CD4-positive, alpha-beta T cell treated with Interleukin-12 subunit alpha and Interleukin-12 subunit beta, for 1 hour (primary cell): ENCODE measurements at places on chromosomes 3 and 15.

DNA sequence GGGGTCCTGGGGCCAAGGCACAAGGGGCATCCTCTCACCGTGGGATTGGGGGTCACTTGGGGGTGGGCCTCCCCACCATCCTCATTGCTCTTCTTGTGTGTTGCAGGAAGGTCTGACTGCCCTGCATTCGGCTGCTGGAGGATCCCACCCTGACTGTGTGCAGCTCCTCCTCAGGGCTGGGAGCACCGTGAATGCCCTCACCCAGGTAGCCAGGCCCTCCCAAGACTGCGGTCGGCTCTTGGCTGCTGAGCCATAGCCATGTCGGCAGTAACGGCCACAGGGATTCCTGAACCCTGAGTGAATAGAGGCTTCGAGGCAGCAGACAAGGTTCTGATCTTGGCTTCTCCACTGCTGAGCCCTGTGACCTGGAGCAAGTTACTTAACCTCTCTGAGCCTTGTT is 19.7 kb downstream of the ANKDD1A start:
- no peak for DNase-seq

DNA sequence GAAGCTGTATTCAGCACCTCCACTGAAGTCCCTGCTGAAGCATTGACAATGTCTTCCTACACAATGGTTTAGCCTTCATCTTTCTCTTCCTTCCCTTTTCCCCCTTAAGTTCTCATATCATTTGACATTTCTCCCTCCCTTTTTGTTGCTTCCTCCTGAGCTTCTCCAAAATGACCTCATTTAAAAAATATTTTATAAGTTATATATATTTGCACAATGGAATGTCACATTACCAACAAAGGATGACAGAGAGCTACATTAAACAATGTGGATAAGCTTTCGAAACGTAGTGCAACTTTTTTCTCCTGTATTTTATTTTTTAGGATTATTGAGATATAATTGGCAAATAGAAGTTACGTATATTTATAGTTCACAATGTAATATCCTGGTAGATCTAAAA is 13.2 kb upstream of the DLG1 start:
- no peak for DNase-seq

DNA sequence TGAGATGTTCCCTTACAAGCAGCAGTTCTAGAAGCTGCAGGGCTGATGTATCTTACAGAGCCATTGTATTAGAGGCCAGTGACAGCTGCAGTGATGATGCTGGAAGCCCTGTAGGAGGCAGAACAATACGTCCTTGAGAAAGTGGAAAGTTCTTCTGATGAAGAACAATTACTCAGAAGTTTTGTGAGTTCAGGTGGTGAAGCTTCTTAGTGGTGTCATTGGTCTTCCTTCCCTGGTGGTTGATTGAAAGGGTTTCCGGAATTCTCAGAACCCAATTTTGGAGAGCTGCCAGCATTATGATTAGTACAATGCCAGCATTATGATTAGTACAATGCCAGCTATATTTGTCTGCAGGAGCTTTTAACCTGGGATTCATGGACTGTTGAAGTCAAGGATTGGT is 356.4 kb downstream of the MFSD1 start:
- no peak for DNase-seq

GRCh38 chr3:27553886-27554540 is 69.8 kb upstream of the SLC4A7 start:
- DNase-seq = no peak

- no peak for DNase-seq
Measured at GRCh38 chr3:144085964-144086363, 114.3 kb downstream of the DIPK2A start.
